ENCODE measurements at places on chromosomes 7 and 10.

GRCh38 chr7:81457852-81458522, 311.9 kb downstream of the HGF start:
- no peak for DNase-seq

GRCh38 chr10:44516891-44517290, 132.0 kb upstream of the CXCL12 start:
- DNase-seq = no peak

GRCh38 chr7:37758501-37759045, 75.0 kb downstream of the GPR141 start:
- no peak for DNase-seq

- DNase-seq = no peak
These were observed 24.7 kb downstream of the NUB1 start for GRCh38 chr7:151366166-151366879.

GRCh38 chr10:77251297-77252013, 386.2 kb downstream of the KCNMA1 start:
- DNase-seq = no peak

DNA sequence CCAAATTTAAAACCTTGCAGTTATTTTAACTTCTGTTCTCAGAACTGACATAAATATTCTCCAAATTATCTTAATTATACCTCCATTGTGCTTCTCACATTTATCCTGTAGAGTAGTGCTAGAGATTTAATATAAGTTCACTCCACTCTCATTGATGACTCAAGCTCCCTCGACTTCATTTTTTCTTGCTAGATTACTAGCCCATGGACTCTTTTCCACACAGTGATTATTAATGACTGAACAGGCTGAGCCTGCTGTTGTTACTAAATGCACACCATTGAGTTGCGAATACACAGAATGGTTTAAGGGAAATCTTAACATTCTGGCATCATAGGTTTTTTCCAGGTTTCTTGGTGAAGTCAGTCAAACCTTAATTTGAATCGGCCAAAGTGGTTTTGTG, 179.5 kb upstream of the AKR1E2 start:
- DNase-seq = no peak

- DNase-seq = no peak
These were observed 29.1 kb upstream of the SDHAF3 start for GRCh38 chr7:97088364-97088763.

DNA sequence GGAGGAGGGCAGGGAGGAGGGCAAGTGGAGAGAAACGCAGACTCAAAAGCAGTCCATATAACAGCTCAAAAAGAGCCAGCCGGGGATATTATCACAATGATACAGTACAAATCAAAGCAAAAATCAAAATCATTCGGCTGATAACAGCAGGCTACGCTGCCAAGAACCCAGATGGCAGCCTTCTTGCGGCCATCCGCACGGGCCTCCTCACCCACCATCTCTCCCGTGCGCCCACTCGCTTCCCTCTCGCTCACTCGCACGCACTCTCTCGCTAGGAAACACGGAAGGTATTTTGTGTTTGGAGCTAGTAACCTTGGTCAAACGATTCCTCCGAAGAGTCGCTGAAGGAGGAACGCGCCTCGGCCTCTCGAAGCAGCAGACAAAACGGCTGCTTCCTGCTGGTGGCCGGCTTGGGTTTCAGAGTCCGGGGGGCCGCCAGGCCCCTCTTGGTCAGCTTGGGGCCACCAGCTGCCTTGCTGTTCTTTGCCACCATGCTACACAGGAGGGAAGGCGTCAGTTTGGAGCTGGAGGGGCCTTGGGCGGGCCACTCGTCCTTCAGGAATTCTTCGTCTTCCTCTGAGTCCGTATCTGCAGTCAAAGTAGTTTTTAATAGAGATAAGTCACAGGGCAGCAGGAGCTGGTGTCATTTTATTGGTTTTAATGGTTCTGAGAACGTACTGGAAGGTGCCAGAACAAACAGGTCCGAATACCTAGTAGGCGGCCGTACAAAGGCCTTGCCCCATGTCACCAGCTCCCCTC, 68.9 kb downstream of the SLC29A4 start:
- DNase-seq = no peak

DNA sequence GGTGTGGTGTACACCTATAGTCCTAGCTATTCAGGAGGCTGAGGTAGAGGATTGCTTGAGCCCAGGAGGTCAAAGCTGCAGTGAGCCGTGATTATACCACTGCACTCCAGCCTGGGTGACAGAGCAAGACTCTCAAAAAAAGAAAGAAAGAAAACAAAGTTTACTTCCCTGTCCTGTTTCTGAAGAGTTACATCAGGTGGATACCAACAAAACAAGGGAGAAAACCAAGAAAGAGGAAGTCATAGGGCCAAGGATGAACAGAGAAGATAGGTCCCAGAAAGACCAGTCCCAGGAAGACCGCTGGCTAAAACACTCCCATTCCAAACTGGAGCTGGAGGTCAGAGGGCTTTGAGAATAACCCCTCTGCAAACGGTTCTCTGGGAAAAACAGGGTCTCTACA, 13.5 kb downstream of the MACROH2A2 start:
- DNase-seq = no peak

All from heart left ventricle (tissue), 16 donors.